Fibroblast of the aortic adventitia (primary cell): ENCODE measurements at places on chromosomes 13 and 19. TPM values are rescaled to one million over a fixed set of nuclear protein-coding genes. Genes with fewer than 3 reads are reported as not detected.

Gene LILRA6
- not detected in 2 replicates for total RNA-seq

Gene KLK12
- not detected in 2 replicates for total RNA-seq

Gene COL5A3
- 4.1 and 5.2 TPM in 2 replicates for total RNA-seq

Gene KLC3
- total RNA-seq, result not detected in 2 replicates

Gene ISOC2
- total RNA-seq, result 24.4 and 41.3 TPM in 2 replicates
